ENCODE measurements at places on chromosomes 7 and 10. TPM values are rescaled to one million over a fixed set of nuclear protein-coding genes. Genes with fewer than 3 reads are reported as not detected.

The AQP1 gene
- not detected for total RNA-seq

The PRSS1 gene
- not detected for total RNA-seq

The KCNIP2 gene
- total RNA-seq: 2.6 TPM

GRCh38 chr7:104775531-104775930 is 238.5 kb upstream of the KMT2E start:
- no peak overlapping the region for H3K27ac ChIP-seq
- no peak for DNase-seq
- H3K36me3 ChIP-seq: no peaks in the 10 kb centered on the region
- peaks cover 20% of the 10 kb centered on the region for H3K27me3 ChIP-seq

GRCh38 chr10:64346389-64346788 is 825.2 kb downstream of the REEP3 start:
- H3K27me3 ChIP-seq: no peaks in the 10 kb centered on the region
- no peaks in the 10 kb centered on the region for H3K36me3 ChIP-seq
- H3K27ac ChIP-seq: no peak overlapping the region
- no peaks in the 10 kb centered on the region for H3K4me1 ChIP-seq
- H3K4me3 ChIP-seq: no peak overlapping the region
- DNase-seq: no peak

- no peak overlapping the region for H3K4me3 ChIP-seq
- H3K4me1 ChIP-seq: peaks cover 15% of the 10 kb centered on the region
- H3K27ac ChIP-seq: no peak overlapping the region
- no peaks in the 10 kb centered on the region for H3K36me3 ChIP-seq
Observed at GRCh38 chr10:43127442-43127841, 10.8 kb upstream of the CSGALNACT2 start.

- H3K4me3 ChIP-seq: no peak overlapping the region
- no peak overlapping the region for H3K27ac ChIP-seq
- H3K36me3 ChIP-seq: no peaks in the 10 kb centered on the region
- H3K27me3 ChIP-seq: no peaks in the 10 kb centered on the region
- no peak for DNase-seq
Observed at GRCh38 chr7:68733219-68734153, 864.8 kb upstream of the AUTS2 start.

DNA sequence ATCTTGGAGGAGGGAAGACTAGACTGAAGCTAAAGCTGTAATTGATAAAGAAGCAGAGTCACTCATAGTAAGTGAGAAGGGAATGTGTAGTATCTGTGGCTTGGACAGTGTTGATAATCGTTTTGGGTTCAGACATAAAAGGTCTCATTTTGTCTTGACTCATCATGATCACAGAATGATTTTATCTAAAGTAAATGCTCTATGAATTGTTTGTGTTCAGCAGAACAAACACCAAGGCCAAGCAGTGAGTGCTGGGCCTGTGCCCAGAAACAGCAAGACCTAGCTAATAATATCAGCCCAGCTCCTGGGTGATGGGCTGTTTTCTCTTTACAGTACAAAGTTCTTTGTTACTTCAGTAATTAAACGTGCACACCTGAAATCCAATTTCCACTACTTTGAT is 26.7 kb upstream of the CD36 start:
- DNase-seq: peak; percentile 24
- no peak overlapping the region for H3K4me3 ChIP-seq
- H3K4me1 ChIP-seq: peaks cover 25% of the 10 kb centered on the region
- peaks cover 6% of the 10 kb centered on the region for H3K36me3 ChIP-seq
- H3K27ac ChIP-seq: peak overlapping the region; percentile 21

All from MCF 10A (cell line).